ENCODE measurements at places on chromosomes 11 and 22.
A peak's percentile ranks its signal among the peaks of the same experiment; 100 is the strongest.

DNA sequence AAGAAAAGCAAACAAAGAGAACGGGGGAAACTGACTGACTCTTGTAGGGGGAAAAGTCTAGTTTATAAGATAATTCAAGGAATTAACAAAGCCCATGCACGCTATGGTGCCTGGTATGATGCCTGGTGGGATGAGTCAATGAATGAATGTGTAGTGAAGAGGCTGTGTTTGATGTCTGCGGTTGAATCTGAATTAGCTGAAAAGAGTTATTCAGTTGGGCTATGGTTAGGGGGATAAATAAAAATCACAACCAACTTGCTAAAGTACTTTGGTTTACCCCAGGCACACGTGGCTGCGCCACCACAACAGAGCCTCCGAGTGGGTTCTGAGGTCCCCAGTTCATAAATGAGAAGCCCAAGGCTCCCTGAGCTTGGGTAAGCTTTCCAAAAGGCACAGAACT lies 369.3 kb upstream of the SYN3 start:
- no peak for DNase-seq

- no peak for DNase-seq
These were observed 5.0 kb upstream of the MUC6 start for GRCh38 chr11:1041471-1041870.

- peak; percentile 28 for DNase-seq
These were observed 32.4 kb downstream of the EIF3F start for GRCh38 chr11:8019314-8020243.

- DNase-seq: peak; percentile 8
These were observed 578.5 kb downstream of the BUD13 start for GRCh38 chr11:116194156-116194904.

GRCh38 chr11:2644844-2645778 lies 54.7 kb downstream of the KCNQ1OT1 start:
- no peak for DNase-seq

DNA sequence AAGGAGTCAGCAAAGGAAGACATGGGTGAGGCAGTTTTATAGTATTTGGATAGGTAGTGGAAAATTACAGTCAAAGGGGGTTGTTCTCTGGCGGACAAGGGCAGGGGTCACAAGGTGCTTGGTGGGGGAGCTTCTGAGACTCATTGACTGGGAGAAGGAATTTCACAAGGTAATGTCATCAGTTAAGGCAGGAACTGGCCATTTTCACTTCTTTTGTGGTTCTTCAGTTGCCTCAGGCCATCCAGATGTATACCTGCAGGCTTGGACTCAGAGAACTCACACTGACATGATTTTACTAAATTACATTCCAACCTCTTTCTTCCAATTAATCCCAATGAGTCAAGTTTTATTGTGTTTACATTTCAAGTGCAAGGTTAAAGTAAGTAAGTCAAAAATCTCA lies 240.5 kb upstream of the API5 start:
- no peak for DNase-seq

DNA sequence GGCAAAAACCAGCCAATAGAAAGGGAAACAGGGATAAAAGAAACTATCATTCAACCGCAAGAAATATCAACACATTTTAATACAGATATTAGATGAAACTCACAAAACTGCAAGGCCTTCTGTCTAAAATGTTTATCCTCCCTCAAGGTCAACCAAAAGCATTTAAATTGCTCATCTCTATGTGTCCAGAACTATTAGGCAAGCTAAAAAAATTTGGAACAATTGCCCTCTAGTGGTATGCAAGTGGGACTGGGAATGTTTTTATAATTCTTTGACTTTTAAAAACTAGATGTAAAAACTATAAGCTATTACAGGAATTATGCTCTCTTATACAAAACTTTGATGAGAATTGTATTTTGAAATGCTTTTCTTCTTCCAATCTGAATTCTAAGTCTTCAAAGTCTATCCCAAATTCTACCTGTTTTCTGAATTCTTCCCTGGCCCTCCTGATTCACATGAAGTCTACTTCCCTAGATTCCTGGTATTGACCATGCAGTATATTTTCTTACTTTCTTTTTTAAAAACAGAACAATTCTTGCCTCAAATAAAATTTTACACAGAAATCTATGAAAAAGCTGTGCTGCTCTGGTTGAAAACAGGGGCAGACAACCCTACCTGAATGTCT lies 4.9 kb downstream of the CWC15 start:
- DNase-seq: peak; percentile 21

GRCh38 chr22:27378311-27378800 lies 423.2 kb downstream of the MN1 start:
- peak; percentile 29 for DNase-seq

DNA sequence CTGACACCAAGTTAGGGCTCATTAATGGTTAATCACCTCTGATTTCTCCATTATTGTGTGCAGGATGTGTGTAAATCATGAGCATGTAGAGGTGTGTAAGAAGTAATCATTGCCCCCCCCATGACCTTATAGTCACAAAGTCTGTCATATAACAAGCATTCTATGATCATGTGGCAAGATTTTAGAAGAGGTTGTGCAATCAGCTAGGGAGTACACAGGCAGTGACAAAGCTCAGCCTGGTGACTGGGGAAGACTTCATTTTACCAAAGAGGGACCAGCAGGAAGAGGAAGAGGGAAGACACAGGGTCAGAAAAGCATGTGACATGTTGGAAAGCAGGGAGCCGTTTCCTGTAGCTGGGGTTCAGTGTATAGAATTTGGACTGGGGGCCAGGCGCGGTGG lies 176.5 kb upstream of the LARGE1 start:
- no peak for DNase-seq

- no peak for DNase-seq
These were observed 117.9 kb downstream of the ATG16L2 start for GRCh38 chr11:72932132-72932570.

DNA sequence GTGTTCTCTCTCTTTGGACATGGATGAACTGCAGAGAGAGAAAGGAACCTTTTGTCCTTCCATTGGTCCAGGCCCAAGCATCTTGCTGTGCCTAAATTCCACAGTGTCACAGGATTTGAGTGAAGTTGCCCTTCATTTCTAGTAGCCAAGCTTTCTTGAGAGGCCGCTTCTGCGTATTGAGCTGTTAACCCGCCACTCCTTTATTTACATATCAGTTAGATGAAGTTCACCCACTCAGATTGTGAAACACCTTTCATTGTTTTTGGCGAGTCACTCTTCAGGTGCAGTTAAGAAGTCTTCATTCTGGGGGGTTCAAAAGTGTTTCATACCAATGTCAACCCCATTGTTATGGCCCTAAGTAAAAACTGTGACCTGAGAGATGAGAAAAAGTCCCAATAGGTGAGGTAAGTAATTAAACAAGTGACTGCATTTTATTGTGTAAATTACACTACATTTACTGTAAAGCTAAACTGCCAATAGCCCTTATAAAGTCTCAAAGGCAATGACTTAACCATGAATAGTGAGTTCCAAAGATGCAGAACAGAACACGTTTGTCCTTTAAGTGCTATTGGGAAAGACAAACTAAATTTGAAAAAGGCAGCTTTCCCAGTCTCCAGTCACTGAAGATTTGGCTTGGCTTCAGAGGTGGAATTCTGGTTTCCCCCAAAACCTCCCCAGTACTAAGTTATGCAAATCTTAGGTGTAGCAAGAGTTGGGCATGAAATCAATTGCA lies 61.0 kb downstream of the APIP start:
- DNase-seq: no peak

DNA sequence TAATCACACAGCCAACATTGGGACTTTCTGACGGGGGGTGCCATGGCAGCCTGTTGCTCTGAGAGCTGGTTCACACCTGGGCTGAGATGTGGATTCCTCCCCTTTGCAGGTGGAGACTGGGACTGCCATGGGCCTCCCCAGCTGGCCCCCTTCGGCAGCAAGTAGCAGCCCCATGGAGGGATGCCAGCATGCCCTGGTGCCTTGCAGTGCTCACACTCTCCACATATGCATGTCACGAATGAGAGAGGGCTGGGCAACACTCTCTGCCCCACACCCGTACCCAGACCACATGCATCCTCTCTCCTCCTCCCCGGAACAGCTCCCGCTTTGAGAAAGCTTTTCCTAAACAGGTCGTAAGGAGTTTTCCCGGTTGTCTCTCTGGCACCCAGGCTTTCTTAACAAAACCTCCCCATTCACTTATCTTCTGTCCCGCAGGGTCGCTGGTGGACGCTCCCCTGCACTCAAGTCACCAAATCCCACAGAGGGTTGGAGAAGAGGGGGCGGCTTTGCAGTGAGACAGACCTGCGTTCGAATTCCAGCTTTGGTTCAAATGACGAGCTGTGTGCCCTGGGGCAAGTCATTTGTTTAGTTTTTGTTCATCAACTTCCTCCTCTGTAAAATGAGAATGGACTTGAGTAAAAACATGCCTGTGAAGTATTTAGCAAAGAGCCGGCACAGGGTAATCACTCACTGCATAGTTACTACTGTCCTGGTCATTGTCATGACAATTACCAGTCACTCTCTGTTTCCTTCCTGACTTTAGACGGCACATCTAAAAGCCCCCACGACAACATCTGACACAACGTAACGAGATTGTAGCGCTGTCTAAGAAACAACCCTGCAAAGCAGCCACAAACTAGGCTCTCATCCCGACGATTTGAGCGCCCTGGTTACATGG lies 231.3 kb upstream of the B3GAT1 start:
- no peak for DNase-seq

GRCh38 chr11:47326198-47326597 lies 26.3 kb downstream of the MYBPC3 start:
- no peak for DNase-seq

Data from NCI-H2171 treated with DMSO at 0.1 percent for 48 hours (cell line).